ENCODE measurements at places on chromosomes 5 and 9.

GRCh38 chr9:26947736-26948135, 694 bp upstream of the PLAA start:
- DNase-seq, result peak; percentile 15

GRCh38 chr9:127776195-127776923, 2.1 kb downstream of the SH2D3C start:
- DNase-seq, result no peak

DNA sequence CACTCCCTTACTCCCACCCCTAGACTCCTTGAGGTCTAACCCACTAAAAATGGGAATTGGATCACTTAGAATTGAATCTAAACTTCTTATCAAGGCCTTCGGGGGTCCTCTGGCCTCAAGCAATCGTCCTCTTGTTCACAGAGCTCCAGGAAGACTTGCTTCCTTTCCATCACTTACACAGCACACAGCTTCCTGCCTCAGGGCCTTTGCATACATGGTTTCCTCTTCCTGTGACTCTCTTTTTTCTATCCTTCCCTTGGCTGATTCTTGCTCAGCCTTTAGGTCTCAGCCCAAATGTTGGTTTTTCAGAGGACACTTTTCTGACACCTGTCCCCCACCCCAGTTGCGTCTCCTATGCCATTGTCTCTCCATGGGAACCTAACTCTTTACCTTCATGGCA, 50.0 kb upstream of the ALDH1B1 start:
- DNase-seq, result no peak

GRCh38 chr5:150489360-150490295, 18.3 kb upstream of the NDST1 start:
- peak; percentile 74 for DNase-seq

GRCh38 chr9:138049779-138050471, 172.3 kb downstream of the CACNA1B start:
- no peak for DNase-seq

- DNase-seq, result no peak
These were observed 41.4 kb upstream of the CTNNA1 start for GRCh38 chr5:138711811-138712210.

- no peak for DNase-seq
These were observed 329 bp downstream of the SYK start for GRCh38 chr9:90801973-90802322.

DNA sequence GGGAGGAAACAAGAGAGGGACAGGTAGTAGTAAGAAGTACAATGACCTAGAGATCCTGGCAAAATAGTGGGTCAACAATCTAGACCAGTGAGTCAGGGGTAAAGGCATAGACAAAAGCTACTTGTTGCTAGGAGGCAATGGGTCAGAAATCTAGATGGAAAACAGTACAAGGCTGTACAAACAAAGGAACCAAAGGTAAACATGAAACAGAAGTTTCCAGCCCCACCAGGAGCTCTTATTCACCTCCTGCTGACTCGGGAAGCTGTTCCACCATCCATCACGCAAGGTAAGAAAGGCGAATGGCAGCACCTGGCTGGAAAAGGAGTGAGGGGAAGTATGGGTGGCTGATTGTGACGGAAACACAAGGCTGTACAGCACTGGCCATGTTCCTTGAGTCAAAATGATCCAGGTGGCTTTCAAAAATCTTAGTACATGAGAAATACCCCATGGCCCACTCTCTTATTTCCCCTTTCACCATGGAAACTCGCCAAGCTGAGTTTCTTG, 70.5 kb upstream of the RAI14 start:
- peak; percentile 32 for DNase-seq

- DNase-seq, result no peak
These were observed 7.0 kb upstream of the IZUMO3 start for GRCh38 chr9:24552526-24553182.

DNA sequence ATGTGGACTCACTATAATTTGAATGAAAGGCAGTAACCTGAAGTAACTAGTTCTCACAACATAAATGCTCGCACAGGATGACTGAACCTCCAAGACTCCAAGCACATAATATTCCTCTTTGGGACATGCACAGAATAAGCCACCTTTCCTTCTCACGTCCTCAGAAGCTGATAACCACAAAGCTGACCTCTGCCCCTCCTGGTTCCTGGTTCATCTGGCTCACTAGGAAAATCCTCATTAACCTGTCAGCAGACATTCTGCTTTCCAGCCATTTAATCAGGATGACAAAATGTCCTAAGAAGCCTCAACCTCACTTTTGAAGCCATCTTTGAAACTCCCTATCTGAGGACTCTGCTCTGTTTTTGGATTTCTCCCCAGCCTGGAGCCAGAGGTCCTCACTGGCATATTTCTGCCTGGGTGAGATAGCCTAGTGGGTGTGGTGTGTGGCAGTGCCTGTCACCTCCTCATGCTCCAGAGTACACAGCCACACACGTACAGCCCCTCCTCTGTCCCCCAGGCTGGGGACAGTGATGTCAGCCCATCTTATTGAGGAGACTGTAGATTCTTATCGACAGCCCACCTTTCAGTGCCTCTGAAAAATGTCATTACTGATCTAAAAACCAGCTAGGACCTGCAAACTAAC, 10.3 kb downstream of the ANKH start:
- no peak for DNase-seq

DNA sequence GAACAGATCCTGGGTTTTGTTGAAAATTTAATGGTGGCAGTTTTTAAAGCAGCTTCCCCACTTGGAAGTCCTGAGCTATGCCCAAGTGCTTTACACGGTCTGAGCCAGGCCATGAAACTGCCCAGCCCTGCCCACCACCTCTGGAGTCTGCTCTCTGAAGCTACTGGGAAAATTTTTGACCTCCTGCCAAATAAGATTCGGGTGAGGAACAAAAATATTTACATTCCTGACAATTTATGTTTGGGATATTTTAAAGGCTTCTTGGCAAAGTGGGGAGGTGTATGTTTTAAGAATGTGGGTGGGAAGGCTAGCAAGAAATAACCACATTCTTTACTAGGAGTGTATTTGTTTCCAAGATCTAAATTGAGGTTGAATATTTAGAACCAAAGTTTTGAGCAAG, 50.0 kb downstream of the HACD4 start:
- DNase-seq, result peak; percentile 92

DNA sequence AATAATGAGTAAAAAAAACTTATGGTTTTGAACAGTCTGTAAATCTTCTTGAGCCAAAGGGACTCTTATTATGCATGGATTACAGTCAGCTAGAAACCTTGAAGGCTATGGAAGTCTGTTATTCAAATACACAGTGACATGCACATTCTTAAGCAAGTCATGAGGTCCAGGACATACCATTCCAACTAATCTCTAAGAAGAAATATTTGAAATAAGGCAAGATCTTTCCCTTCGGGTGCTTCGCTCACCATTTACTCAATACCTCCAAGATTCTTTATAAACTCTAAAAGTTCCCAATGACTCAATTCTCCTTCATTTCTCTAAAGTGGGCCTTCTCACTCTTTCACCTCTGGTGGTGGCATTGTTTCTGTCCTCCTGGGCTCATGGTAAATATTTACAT, 811.0 kb downstream of the NR2F1-AS1 start:
- DNase-seq, result peak; percentile 11

DNA sequence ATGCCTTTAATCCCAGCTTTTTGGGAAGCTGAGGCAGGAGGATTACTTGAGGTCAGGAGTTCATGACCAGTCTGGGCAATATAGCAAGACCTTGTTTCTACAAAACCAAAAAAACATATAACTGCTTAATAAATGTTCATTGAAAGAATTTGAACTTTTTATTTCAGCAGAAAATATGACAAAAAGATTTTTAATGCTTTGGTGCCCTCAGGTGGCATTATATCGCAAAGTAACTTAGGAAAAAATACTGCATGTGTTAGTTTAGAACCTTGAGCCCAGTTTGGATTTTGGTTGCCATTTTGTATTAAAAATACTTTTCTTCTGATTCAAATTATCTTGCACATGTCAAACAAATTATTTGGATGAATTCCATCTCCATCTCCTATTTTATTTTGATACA, 103.2 kb downstream of the GPBP1 start:
- peak; percentile 41 for DNase-seq

GRCh38 chr5:107864793-107865192, 194.1 kb upstream of the EFNA5 start:
- DNase-seq, result no peak

GRCh38 chr9:121652021-121652837, 795 bp downstream of the DAB2IP start:
- no peak for DNase-seq

GRCh38 chr9:92666236-92666635, 3.7 kb downstream of the IPPK start:
- no peak for DNase-seq

- no peak for DNase-seq
These were observed 48.2 kb upstream of the TBC1D2 start for GRCh38 chr9:98303633-98304125.

- no peak for DNase-seq
These were observed 38.3 kb upstream of the DAB2IP start for GRCh38 chr9:121613009-121613752.

- no peak for DNase-seq
These were observed 130.8 kb upstream of the IRX4 start for GRCh38 chr5:2013301-2014057.

Measured in EL (cell line).